ENCODE measurements at places on chromosomes 3 and 15.

DNA sequence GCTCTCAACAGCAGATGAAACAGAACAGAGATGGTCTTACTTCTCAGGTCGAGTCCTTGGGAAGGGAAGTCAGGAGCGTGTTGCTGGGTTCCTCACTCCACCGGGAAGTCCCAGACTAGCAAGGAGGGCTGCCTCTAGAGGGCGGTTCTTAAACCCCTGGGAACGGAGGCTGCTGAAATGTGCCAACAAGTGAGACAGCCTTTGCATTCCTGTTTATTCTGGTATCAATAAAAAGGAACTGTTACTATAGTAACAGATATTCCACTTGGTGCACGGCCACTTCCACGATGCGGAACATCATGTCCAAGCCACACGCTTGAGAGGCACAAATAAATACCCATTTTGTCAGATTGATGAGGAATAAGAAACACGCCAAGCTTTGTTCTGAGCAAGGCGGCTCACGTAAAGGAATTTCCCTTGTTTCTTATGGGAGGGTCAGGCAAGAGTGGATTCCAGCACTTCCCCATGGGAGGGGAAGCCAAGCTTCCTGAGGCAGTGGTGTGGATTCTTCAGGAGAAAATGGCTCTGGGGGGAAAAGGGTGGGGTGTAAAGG is at the start of gene FAM107A:
Gene FAM107A, minus strand, starts transcription at position 123 of the 553 bp plus-strand sequence. CDS start 7,531 bp downstream, outside the sequence.
- H3K4me3 ChIP-seq: no peak within 1 kb of the TSS
- DNase-seq: no peak
- no peak within 1 kb of the TSS for H3K27ac ChIP-seq
- peaks cover 26% of the 10 kb centered on the region for H3K27me3 ChIP-seq

GRCh38 chr3:36401056-36401455 is 20.8 kb downstream of the STAC start:
- no peak overlapping the region for H3K27ac ChIP-seq
- peaks cover 5% of the 10 kb centered on the region for H3K27me3 ChIP-seq
- H3K4me3 ChIP-seq: no peak overlapping the region

DNA sequence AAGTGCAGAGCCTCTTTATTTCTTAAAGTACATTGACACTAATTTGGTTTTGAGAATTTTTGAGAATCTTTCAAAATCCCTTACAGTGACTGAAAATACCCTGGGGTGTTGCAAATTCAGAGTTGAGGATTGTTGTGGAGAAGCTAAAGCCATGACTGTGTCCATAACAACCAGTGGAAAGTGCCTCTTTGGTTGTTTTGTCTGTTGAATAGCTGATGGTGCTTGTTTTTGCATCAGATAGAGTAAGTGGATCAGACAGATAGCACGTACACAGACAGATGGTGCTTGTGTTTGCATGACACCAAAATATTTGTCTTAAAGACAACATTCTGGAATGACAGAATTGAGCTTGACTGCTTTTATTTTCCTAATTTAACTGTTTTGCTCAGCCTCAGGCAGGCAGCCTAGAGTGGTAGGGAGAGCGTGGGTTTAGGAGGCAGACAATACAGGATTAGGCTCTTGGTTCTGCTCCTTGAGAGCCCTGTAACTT is 265.0 kb downstream of the IL20RB start:
- DNase-seq: no peak
- no peak overlapping the region for H3K4me3 ChIP-seq
- H3K4me1 ChIP-seq: no peaks in the 10 kb centered on the region

DNA sequence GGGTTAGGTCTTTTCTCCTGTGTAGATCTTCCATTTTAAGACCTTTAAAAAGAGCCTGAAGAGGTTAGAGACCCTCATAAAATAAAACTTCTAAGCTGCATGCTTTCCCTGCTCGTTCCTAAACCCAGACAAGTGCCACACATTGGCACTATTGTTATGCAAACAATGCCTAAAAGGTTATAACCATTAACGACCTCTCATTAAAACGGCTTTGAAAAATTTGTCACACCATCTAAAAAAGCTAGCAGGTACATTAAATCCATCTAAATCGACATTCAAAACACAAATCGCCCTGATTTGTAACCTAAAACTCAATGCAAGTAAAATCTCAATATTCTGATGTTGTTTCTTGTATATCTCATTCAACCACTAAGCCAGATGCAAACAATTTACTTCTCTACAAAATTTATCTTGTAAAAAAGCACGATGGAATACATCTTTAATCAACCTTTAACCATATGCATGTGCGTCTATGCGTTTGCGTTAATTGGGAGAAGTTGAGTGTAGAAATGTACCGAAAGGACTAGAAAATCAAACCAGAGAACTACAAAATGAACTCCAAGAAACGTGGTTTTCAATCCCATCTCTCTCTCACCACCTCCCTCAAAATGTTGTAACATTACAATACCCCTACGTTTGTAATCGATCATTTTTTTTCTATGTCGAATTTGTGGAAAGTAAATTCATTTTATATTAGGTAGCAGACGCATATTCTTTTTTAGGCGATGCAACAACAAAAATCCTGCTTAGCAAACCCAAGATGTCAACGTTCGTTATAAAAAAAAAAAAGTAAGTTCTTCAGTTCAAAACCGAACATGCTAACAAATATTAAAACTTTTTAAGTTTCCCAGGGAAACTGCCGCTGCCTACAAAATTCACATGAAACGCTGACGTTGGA is 1.2 kb downstream of the ALDH1A2 start:
- DNase-seq: no peak
- no peak overlapping the region for H3K27ac ChIP-seq
- no peaks in the 10 kb centered on the region for H3K4me1 ChIP-seq
- no peaks in the 10 kb centered on the region for H3K36me3 ChIP-seq
